ENCODE measurements at places on chromosomes 4 and X.

- DNase-seq = no peak
Measured at GRCh38 chr4:40687676-40688389, 58.2 kb upstream of the RBM47 start.

GRCh38 chr4:1831331-1831730 is 24.6 kb downstream of the LETM1 start:
- no peak for DNase-seq

DNA sequence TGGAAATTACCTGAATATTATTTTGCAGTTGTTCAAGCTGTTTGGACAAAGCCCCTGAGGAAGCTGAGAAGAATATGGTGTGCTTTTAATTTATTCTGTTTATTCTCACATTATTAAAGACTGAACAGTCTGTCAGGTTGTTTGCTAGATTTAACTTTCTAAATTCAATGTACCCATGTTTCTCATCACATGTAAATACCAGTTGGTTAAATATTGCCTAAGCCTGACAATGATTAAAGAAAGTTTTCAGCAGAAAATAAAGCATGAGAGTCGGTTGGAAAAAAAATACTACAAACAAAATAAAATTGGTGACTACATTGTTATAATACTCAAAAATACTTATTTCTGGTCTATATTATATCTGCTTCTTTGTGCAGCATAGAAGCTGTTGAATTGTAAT is 1974.7 kb downstream of the ARAP2 start:
- no peak for DNase-seq

- DNase-seq = peak; percentile 77
Measured at GRCh38 chrX:30680618-30681017, 27.4 kb downstream of the GK start.

GRCh38 chr4:147891476-147892115 is 159.7 kb downstream of the ARHGAP10 start:
- no peak for DNase-seq

DNA sequence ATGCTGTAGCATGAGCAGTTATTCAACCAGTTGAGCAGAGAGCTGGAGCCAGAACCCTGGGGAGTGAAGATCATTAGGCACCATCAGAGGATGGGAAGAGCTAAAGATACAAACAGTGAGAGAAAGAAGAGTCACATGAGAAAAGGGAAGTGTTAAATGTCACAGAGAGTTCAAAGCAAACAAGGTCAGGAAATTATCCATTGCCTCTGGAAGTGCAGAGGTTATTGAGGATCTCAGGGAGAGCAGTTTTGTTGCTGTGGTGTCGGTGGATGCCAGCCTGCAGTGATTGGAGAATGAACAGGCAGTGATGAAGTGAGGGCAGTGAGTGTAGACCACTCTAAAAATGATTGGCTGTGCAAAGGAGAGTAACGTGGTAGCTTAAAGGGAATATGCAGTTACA is 17.7 kb downstream of the SPARCL1 start:
- DNase-seq = no peak

Measured in umbilical cord (tissue), 2 donors.